ENCODE measurements at places on chromosomes 6 and 20.

DNA sequence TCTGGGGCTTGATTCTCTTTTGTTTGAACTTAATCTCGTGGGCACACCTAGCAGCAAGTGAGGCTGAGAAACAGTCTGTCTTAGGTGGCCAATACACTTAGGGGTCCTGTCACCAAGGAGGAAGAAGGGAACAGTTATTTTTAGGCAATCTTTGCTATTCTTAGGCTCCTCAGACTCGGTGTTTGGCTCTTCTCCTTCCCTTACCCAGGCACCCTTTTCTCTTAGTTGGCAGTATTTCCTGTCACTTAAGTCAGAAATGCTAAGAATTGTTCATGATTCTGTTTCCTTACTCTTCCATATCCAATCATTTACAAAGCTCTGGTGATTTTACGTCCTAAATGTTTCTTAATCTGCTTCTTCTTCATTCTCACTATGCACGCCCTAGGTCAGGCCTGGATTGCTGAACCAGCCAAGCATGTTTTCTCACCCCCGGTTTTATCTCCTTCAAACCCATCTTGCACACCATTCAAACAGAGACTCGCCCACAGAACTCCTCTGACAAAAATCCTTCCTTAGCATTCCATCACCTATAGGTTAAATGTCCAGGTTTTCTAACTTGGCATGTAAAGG is 45.2 kb upstream of the TMEM217 start:
- no peak for DNase-seq

DNA sequence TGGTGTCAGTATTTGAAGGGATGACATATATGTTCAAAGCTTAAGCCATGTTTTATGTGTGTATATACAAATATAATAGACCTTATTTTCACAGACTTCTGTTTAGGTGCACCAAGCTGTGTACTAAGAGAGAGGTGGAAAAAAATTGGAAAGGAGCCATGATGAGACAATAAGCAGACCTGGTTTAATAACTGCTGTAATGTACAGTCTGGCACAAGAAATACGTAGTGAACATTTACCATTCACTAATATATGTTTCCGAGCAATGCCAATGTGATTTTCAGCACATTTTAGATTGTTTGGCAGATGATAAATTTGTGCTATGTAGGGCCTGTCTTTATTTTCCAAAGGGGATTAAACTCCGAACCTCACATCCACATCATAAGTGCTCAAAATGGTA is 116.3 kb downstream of the KHDC1L start:
- DNase-seq = no peak

- DNase-seq = no peak
Measured at GRCh38 chr6:137745321-137745720, 121.7 kb upstream of the TNFAIP3 start.

- no peak for DNase-seq
Measured at GRCh38 chr6:102051001-102051400, 657.5 kb downstream of the GRIK2 start.

GRCh38 chr6:137740967-137741761 is 125.9 kb upstream of the TNFAIP3 start:
- DNase-seq = no peak

DNA sequence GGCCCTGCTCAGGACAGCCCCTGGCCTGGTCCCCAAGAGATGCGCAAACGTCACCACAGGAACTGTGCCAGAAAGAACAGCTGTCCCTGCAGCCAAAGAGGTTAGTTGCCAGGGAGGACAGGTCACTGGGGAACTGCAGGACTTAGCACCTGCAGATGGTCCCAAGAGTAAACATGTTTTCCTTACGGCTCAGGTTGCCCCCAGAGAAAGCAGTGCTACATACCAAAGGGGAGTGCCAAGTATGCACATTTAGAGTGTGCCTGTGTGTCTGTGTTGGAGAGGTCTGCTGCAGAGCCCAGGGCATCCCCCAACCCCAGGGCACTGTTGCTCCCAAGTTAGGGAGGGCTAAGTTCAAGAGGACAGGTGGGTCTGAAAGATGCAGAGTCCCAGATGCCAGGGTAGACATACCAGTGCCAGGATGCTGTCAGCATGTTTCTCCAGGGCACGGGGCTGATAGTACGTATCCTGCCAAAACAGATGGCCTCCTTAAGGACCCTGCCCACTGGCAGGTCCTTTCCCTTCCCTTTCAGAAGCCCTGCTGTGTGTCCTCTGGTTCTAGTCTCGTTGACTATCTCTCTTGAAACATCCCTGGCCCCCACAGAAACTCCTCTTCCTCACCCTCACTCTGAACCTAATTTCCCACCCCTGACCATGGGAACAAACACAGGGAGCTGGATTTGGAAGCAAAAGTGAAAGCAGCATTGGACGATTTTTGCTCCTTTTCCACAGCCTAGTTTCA is 1.3 kb downstream of the ABHD16A start:
- DNase-seq = peak; percentile 41

DNA sequence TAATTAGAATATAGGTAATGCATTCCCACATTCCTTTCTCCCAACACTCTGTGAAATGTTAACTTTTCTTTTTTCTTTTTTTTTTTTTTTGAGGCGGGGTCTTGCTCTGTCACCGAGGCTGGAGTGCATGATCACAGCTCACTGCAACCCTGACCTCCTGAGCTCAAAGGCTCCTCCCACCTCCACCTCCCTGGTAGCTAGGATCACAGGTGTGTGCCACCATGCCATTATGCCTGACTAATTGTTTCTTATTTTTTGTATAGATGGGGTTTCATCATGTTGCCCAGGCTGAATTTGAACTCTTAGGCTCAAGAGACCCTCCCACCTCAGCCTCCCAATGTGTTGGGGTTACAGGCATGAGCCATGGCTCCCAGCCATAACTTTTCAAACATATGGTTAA is 135.7 kb upstream of the SHLD1 start:
- DNase-seq = no peak

DNA sequence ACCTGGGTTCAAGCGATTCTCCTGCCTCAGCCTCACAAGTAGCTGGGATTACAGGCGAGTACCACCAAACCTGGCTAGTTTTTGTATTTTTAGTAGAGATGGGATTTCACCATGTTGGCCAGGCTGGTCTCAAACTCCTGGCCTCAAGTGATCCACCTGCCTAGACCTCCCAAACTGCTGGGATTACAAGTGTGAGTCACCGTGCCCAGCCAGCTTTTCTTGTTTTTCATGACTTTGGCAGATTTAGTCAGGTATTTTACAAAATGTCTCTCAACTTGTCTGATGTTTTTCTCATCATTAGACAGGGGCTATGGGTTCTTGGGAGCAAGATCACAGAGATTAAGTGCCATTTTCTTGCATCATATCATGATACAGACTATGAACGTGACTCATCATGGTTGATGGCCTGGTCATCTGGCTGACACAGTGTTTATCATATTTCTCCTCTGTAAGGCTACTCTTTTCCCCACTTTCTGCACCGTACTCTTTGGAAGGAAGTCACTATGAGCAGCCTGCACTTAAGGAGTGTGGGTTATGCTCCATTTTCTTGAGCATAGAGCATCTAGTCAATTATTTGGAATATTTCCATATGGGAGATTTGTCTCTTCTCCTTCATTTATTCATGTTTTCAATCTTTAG is 67.8 kb downstream of the RNF182 start:
- peak; percentile 23 for DNase-seq

- no peak for DNase-seq
Measured at GRCh38 chr20:40676491-40677269, 12.4 kb downstream of the MAFB start.

- no peak for DNase-seq
Measured at GRCh38 chr20:51379601-51380341, 162.7 kb downstream of the NFATC2 start.

DNA sequence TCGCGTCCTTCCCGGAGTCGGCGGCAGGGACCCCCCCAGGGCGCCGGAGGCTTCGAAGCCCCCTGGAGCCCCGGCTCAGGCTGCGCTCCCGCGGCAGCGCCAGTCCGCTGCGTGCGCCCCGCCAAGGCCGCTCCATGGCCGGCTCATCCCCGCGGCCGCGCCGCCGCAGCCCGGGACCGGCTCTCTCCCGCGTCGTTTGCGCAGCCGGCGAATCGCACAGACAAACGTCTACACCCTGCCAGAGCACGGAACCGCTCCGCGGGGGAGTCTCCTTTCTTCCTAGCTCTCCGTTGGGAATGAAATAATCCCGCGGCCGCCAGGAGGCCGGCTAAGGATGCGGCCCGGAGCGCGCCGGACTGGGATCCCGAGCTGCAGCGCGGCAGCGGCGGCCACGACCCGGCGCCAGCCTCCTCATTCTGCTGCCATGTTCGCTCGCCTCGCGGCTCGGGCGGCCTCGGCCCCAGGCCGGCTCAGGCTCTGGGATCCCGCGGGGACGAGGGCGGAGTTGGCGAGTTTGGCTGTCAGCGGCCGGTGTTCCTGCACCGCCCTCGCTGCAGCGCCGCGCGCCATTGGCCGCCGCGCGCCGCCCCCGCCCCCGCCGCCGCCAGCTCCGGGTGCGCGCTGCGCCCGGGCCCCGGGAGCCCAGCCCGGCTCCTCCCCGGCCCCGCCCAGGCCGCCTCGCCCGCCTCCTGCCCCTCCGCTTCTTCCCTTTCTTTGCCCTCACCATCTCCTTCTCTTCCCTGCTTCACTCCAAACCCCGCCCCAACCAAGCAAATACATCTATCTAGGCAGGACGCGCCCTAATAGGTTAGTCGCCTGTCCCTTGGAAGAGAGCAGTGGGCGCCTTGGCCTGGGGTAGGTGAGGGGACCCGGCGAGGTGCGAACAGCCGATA is at the start of gene GFOD1:
Gene GFOD1, minus strand, starts transcription at position 479 of the 893 bp plus-strand sequence. CDS start 710 bp downstream, outside the sequence.
- peak; percentile 97 for DNase-seq

DNA sequence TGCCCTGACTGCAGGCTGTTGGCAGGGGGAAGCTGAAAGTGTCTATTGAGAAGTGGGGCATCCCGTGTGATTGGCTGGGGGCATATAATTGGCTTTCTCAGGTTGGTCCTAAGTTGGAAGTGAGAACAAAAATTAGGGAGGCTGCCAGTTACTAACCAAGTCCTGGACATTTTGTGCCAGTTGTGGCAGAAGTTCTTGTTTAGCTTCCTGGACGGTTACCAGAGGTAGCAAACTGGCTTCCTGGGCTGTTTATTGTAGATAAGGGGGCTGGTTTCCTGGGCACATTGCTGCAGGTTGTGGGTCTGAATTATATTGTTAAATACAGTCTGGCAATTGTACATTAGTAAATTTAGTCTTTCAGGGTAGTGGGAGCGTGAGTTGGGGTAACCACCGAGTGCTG is 50.6 kb upstream of the SLC2A12 start:
- DNase-seq = no peak

DNA sequence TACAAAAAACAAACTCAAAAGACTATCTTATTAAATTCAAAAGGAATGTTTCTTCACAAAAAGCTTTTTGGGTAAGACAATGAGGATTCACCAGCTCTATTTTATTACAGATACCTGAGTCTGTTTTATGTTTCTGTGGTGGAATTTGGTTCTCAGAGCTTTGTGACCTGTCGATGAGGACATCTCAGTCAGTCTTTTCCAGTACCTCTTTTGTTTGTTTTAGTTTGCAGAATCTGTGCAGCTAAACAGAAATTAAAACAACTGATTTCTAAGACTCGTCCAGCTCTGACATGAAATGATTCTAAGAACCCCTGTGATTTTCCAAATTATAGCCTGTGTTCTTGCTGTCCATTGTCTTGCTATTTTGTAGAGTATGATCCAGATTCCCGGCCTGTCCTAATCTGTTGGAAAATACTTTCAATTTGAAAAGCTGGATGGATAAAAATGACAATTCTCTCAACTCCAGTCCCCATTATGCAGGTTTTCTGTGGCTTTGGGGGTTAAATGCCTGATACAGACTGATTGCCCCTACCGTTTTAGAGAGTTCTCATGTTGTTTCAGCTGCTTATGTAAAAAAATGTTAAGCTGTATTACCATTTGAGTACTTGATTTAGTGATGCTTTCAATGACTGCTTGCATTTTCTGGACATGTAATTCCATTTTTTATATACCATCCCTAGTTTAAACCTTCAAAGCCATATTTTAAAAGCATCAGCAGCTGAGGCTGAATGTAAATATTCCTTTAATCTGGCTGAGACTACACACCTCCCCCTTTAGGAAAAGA is 94.2 kb upstream of the TAB2 start:
- no peak for DNase-seq

- DNase-seq = no peak
Measured at GRCh38 chr6:84953111-84953755, 188.8 kb upstream of the TBX18 start.

Data from astrocyte of the hippocampus (primary cell).